ENCODE measurements at places on chromosomes 1 and 21. TPM values are rescaled to one million over a fixed set of nuclear protein-coding genes. Genes with fewer than 3 reads are reported as not detected.

- H3K27me3 ChIP-seq = peaks cover 8% of the 10 kb centered on the region
- no peak overlapping the region for H3K27ac ChIP-seq
- peak; percentile 69 for DNase-seq
- H3K4me3 ChIP-seq = no peak overlapping the region
- no peaks in the 10 kb centered on the region for H3K36me3 ChIP-seq
- H3K4me1 ChIP-seq = no peaks in the 10 kb centered on the region
Observed at GRCh38 chr1:13960375-13960987, 260.5 kb downstream of the PRDM2 start.

GRCh38 chr21:43957611-43958362 lies 54.3 kb upstream of the TRAPPC10 start:
- H3K36me3 ChIP-seq = peaks cover 17% of the 10 kb centered on the region
- no peak overlapping the region for H3K27ac ChIP-seq
- no peak for DNase-seq
- peaks cover 7% of the 10 kb centered on the region for H3K4me1 ChIP-seq

Gene TGFBR3
- 3.7 TPM for total RNA-seq

- no peaks in the 10 kb centered on the region for H3K36me3 ChIP-seq
- no peak for DNase-seq
- H3K4me3 ChIP-seq = no peak overlapping the region
- no peaks in the 10 kb centered on the region for H3K4me1 ChIP-seq
Observed at GRCh38 chr1:115746021-115746690, 22.4 kb downstream of the CASQ2 start.

DNA sequence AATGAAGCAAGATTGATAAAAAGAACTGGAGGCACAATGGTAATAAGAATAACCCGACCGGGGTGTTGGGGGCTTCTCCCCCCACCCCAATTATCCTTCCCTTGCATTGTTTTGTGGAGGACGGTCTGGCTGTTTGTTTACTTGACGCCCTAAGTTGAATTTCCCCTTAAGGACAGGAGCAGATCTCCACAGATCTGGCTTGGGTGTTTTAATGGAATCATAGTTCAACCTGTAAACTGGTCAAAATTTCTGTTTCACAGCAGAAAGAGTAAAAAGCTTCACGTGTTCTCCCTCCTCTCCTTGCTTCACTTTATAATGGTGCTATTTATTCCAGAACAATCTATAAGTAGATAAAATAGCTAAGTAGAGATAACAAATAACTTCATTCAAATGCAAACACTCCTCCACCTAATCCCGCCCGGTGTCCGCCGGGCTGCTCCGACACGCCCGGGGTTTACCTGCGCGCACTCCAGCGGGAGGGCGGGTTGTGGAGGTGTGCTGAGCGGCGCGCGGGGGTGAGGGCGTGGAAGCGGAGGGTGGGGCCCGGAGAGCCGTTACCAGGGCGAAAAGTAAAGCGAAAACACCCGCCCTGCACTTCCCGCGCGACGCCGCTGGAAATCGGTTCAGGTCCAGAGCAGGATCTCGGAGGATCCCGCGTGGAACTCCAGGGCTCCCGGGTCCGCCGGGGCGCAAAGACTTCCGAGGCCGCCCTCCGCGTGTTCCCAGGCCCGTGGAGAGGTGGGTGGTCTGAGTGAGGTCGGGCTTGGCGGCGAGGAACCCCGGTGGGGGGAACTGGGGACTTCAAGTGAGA lies 2.0 kb upstream of the ATF3 start:
- H3K36me3 ChIP-seq = peaks cover 9% of the 10 kb centered on the region
- peak overlapping the region; percentile 85 for H3K4me3 ChIP-seq
- no peak overlapping the region for H3K27ac ChIP-seq
- H3K27me3 ChIP-seq = peaks cover 54% of the 10 kb centered on the region

DNA sequence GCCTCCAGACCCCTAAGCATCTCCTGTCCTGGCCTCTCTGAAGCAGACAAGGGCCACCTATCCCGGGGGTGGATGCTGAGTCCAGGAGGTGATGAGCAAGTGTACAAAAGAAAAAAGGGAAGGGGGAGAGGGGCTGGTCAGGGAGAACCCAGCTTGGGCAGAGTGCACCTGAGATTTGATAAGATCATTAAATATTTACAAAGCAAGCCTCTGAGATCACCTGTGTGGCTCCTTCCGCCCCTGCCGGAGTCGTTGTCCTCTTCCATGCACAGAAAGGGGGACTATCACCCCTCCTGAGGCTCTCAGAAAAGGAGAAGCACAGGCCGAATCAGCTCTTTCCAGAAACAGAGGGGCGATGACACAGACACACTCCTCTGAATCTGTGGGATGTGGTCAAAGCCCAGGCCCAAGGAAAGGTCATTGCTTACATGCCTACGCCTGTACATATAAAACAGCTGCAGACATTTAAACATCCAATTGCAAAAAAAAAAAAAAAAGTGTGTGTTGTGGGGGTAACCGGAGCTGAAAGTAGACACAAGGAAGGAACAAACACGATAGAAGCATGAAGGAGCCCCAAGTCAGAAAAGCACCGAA lies 30.9 kb downstream of the PRSS38 start:
- no peak overlapping the region for H3K4me3 ChIP-seq
- H3K36me3 ChIP-seq = no peaks in the 10 kb centered on the region
- peaks cover 4% of the 10 kb centered on the region for H3K27me3 ChIP-seq
- H3K27ac ChIP-seq = no peak overlapping the region
- DNase-seq = no peak

DNA sequence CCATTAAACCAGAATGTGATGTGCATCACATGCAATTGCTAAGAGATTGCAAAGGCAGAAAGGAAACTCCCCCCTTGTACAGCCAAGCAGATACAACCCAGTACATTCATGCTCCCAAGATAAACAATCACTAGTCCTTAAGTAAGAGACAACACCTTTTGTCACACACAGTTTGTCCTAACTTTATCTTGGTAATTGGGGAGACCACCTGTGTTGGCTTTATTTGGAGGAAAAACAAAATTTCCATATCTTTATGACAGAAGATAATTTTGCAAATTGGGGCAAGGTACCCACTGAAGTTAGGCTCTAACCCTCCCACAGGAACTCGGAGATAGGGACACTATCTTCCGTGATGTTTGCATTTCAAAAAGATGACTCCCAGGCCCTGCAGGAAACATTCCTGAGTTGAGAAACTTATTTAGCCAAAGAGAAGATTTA lies 175.0 kb upstream of the TNR start:
- no peaks in the 10 kb centered on the region for H3K4me1 ChIP-seq
- peaks cover 10% of the 10 kb centered on the region for H3K36me3 ChIP-seq
- no peak for DNase-seq
- no peak overlapping the region for H3K4me3 ChIP-seq
- H3K27ac ChIP-seq = no peak overlapping the region

Gene BATF3
- total RNA-seq = 32.6 TPM

DNA sequence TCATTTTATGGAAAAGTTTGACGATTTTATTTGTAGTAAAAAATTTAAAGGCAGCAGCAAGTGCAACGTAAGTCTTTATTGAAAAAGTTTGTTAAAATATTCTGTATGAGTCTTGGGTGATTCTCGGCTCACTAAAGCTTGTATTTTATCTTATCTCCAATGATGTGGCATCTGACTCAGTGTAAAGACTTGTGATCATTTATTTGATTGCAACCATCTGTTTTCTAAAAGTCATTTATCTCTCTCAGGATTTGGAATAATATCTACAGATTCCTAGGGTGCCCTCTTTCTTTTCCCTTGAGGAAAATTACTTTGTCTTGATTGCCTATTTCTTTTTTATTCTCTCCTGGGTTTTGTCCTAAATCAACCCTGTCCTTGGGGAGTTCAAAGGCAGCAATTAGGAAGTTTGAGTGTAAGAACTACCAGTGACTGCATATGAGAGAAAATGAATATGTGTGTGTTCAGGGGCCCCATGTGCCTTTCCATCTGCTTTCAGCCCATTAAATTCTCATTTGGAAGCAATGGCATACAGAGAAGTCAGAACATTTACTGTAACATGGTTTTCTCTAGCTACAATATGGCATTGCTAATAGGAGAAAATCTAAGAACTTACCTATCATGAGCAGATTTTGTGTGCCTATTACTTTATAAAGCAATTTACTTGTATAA lies 575.0 kb upstream of the CHRM3 start:
- no peak for DNase-seq
- no peak overlapping the region for H3K4me3 ChIP-seq
- H3K36me3 ChIP-seq = no peaks in the 10 kb centered on the region
- no peaks in the 10 kb centered on the region for H3K4me1 ChIP-seq
- no peaks in the 10 kb centered on the region for H3K27me3 ChIP-seq
- H3K27ac ChIP-seq = no peak overlapping the region

GRCh38 chr1:6998267-6998666 lies 213.0 kb downstream of the CAMTA1 start:
- no peak for DNase-seq
- H3K4me3 ChIP-seq = no peak overlapping the region
- H3K4me1 ChIP-seq = peaks cover 12% of the 10 kb centered on the region
- no peaks in the 10 kb centered on the region for H3K36me3 ChIP-seq
- H3K27ac ChIP-seq = no peak overlapping the region

Measured in activated CD8-positive, alpha-beta T cell treated with anti-CD3 and anti-CD28 coated beads, Interleukin-2, amount 10 ng/mL, durations not matched to agents 7 days and 5 days (primary cell).